Activated CD8-positive, alpha-beta memory T cell treated with anti-CD3 and anti-CD28 coated beads for 24 hours (primary cell): ENCODE measurements at places on chromosomes 5 and 9.

GRCh38 chr5:178630475-178630930, 3.7 kb upstream of the CLK4 start:
- DNase-seq = no peak

GRCh38 chr9:126667190-126668055, 53.7 kb downstream of the LMX1B start:
- no peak for DNase-seq

- no peak for DNase-seq
These were observed 1.0 kb downstream of the PRDM6 start for GRCh38 chr5:123089914-123090660.

DNA sequence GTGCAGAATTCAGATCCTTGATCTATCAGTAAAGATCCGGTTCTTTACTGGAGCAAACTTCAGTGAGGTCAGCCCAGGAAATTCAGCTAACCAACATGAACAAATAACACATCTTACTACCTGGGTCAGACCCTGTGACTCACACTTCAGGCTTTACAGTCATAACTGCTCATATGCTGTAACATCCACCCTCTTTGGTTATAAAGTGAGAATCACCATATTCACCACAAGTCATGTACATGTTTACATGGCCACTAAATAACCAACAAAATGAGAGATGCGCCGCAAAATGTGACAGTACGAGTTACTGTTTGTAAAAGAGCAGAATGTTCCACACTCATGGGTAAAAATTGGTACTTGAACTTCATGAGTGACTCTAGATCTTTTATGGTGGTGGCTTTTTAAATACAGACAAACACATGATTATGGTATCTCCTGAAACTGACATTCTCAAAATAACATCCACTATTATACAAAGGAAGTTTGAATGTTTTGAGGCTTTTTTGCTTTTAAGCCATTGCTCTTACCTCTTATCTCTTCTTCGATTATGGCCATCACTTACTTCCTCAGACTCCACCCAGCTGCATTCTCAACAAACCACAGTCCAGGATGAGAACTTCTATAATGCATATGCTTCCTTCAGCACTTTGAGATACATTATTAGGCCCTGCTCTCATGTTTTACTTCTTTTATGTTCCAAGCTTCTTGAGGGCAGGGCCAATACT, 516.6 kb downstream of the RAB3C start:
- DNase-seq = no peak

DNA sequence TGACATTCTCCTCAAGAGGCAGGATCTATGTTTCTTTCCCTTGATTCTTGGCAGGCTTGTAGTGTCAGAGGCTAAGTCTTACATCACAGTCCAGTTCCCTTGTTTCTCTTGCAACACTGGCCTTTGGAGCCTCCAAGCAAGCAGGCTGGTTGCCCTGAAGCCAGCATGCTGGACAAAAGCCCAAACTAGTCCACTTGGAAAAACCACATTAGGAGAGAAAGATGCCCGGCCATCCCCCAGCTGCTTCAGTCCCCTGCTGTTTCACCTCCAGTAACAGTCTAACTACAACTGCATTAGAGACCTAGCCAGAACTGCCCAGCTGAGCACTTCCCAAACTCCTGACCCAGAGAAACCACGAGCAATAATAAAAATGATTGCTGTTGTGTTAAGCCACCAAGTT, 87.6 kb downstream of the ADAMTS6 start:
- DNase-seq = no peak

- no peak for DNase-seq
These were observed 98.4 kb upstream of the GNAQ start for GRCh38 chr9:78130004-78130403.

DNA sequence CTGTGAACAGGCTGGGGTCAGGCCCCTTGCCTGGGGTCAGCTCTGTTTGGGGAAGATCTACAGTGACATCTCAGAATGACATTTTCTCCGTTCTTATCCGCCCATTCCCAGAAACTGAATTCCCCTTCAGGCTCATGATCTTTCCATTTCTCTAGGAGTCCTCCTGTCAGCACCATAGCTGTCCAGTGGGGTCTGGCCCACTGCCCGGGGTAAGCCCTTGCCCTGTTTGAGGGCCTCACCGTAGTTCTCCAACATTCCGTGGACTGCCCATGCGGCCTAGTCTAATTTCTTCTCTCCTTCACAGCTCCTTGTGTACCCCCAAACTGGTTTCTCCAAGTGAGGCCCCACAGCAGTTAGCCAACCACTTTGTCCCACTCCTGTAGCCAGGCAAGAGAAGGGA, 68.4 kb downstream of the ENTREP1 start:
- no peak for DNase-seq

GRCh38 chr9:120929229-120929791, 2.7 kb upstream of the TRAF1 start:
- no peak for DNase-seq

- DNase-seq = no peak
These were observed 364 bp downstream of the RPS6 start for GRCh38 chr9:19379697-19380046.

DNA sequence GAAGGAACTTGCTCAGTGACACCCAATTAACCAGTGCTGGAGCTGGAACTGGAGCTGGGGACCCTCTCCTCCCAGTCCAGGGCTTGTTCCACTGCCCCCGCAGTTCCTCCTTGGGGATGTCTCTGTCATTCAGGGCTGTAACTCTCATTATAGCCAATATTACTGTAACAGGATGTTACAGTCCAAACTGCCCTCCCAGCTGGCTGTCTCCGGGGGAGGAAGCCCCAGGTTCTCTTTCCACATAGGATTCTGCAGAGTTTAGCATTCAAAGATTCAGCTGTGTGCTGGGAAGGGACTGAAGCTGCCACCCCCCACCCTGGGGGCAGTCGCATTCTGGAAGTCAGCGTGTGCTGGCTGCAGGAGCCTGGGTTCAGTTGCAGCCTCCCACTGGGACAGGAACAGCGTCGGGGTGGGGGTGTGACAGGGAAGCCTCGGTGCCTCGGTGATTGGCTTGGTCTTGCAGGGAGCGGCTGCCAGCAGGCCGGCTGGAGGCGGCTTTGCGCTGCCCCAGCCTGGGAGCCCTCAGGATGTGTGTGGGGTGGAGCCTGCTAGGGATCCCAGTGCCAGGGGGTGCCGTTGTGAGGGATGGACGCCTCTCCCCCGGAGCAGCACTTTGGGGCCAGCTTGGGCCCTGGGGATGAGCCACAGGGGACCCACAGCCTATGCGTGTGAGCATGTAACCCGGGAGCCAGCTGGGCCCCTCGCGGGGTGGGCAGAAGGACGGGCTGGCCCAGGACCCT, 101.1 kb downstream of the RGS3 start:
- no peak for DNase-seq

DNA sequence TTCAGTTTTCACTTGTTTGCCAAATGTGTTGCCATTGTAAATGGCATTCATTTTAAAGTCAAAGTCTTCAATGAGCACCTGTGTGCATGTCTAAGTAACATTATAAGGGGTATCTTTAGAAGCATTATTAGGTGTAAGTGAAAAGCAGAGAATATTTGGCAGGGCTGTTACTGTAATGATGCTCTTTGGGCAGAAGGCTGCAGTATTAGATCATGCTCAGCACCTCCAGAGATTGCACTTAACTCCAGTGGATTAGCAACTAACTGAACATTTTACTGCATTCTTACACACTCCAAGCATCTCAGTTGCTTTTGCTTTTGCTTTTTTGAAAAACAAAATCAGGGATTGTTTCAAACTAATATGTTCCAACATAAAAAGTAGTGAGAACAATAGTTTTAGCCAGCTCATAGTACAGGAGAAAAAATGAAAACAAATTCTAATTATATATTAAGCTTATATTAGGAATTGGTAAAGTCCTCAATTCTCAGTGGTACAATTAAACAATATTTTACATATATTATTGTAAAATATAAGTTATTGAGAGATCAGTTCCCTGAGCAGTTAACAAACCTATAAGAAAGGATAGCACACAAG, 1740.9 kb upstream of the CDH9 start:
- no peak for DNase-seq

DNA sequence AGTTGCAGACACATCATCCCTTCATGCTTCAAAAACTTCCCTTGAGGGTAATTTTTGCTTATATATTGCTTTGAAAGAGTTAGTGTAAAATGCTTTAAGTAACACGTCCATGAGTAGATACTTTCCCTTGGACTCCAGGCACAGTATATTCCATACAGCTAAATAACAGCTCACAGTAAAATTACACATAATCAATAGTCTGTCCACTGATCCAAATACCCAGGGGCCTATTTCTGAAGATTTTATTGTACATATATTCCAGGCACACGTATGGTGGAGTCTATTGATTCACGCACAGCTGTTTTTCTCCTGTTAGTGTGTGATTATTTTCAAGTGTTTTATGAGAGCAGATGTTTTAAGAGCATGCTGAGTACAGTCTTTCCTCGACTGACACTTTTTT, 223.7 kb upstream of the GRAMD2B start:
- no peak for DNase-seq

GRCh38 chr9:129852579-129852978, 17.3 kb downstream of the USP20 start:
- DNase-seq = no peak

GRCh38 chr9:98095401-98095800, 23.6 kb downstream of the TRIM14 start:
- DNase-seq = no peak

DNA sequence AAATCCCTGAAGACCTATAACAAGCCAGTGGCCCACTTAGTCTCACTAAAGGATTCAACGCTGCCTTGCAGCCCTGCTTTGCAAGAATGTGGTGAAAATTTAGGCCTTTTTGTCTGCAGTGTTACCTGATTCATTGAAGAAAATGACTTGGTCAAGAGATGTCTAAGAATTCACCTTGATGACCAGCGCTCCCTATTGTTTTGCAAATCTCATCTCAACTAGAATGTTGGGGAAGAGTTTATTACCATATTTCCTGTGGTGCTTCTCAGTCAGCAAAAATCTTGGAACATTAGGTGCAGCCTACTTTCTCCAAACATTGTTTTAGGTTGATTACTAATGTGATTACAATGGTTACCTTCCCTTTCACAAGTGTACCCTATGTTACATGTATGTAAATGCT, 53.5 kb downstream of the PLK2 start:
- no peak for DNase-seq

DNA sequence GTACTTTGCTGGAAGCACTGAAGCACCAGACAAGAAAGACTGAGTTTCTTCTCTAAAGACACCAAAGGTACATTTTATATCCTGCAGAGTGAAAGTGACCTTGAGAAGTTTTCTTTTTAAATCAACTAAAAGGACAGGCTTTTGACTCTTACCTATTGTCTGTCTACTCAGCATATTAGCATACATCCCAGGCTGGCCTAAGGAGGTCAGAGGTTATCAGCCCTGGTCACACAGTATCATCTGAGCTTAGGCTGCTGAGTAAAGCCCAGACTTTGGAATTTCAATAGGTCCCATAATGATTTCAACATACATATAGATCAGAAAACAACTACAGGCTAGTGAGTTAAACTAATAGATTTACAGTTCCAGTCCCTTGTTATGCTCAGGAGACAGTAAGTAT, 10.1 kb upstream of the CDH9 start:
- no peak for DNase-seq

- no peak for DNase-seq
These were observed 6.8 kb upstream of the SUSD3 start for GRCh38 chr9:93051680-93052089.

- DNase-seq = no peak
These were observed 152.3 kb downstream of the SNX18 start for GRCh38 chr5:54669845-54670244.

DNA sequence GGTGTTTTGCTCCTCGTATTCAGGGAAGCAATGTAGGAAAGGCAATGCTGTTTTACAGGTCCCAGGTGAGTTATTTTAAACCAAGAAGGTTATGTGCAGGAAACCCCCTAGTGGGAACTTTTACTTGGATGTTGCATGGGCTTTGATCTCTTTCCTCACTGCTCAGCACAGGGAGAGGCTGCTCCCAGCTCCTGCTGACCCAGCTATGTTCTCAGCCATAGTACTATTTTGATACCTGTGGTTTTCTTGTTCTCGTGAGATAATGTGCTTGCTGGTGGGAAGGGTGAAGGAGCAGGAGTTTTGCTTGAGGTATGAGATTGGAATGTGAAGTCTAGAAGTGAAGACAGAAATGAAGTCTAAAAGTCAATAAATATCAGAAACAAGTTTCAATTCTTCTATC, 265.6 kb upstream of the FBXL7 start:
- no peak for DNase-seq

GRCh38 chr9:132241483-132241839, 79.6 kb downstream of the NTNG2 start:
- no peak for DNase-seq
